ENCODE measurements at places on chromosomes 2 and 18. TPM values are rescaled to one million over a fixed set of nuclear protein-coding genes. Genes with fewer than 3 reads are reported as not detected.

DNA sequence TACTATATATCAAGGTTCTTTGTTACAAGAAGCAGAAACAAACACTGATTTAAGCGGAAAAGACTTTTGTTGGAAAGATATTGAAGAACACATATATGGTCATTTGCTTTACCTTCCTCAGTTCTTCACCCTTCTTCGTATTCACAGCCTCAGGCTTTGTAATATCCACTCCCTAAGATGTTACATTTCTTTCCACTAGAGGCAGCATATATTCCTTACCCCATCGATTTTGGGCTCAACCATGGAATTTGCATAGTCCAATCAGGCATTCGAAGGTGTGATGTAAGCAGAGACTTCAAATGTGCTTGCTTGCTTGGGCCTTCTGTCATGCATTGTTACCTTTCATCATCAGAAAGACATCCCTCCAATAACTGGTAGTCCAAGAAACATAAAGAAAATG is 287.4 kb downstream of the PID1 start:
- DNase-seq = no peak

- no peak for DNase-seq
These were observed 11.2 kb downstream of the SAP130 start for GRCh38 chr2:128016620-128017019.

GRCh38 chr2:30932870-30933269 is 125.6 kb upstream of the CAPN13 start:
- DNase-seq = no peak

GRCh38 chr2:133568172-133568571 is at the start of gene NCKAP5:
NCKAP5 (minus strand) TSS chr2:133568463; CDS start chr2:133517526, 50,937 bp downstream.
- no peak for DNase-seq

DNA sequence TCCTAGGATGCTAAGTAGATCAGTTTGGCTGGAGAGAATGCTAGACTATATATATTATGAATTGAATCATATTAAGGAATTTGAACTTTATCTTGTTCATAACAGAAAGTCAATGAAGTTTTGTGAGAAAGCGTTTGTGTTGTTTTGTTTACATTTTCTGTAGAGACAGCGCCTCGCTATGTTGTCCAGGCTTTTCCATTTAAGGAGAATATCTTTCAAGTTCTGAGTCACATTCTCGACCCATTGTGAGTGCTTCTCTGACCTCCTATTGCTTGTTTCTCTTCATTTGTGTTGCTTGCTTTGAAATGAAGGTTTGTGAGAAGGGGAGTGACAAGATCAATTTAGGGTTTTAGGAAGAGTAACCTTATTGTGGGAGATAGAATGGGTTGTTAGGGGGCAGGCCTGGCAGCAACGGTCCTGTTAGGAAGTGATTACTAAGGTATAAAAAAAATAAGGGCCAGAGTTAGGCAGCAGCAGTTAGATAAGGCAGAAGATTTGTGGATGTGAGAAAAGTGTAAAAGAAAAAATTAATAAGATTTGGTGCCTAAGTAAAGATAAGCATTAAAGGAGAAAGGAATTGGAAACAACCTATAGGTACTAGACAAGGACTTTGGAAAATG is 47.6 kb upstream of the ACVR1 start:
- no peak for DNase-seq

- no peak for DNase-seq
These were observed 24.4 kb downstream of the ZNF407 start for GRCh38 chr18:74622072-74622471.

DNA sequence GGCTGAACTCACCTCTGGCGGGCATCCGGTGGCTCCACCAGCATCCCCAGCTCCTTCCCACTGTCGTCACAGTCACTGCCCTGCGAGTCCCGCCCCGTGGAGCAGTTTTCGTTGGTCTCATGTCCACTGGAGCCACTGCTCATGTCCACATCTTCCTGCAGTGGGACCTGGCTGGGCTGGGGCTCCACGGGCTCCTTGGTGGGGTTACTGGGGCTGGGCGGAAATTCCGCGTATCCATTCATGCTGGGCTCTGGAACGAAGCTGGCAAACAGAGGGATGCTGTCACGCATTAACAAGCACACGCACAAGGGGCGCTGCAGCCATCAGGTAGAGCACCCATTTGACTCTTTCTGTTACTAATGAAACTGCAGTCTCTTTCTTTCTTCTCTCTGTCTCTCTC is 10.7 kb downstream of the PER2 start:
- no peak for DNase-seq

DNA sequence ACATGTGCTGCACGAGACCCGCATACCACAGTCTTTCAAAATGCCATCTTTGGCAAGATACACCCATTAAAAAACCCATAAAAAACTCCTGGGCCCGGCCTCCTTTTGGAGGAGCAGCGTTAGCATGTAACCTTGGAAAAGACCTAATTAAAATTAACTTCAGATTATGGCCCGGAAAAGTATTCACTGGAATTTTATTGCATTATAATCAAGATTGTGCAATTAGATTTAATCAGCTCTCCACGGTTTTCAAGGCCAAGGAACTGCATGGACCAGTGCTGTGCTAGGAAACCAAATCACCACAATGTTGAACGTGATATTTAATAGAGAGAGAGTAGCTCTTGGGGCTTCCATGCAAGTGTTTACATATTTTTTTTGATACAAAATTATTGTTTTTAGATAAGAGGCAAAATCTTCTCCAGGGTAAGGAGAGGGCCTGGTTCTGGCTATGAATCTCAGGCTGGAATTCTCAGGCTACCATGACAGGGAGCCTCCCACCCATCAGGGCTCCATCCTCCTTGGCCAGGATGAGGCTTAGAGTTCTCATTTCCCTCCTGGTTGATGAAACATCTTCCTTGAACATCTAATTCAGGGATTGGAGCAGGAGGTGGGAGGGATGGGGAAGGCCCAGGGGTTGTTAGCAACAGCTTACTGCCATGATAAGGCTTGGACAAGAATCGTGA is 82.0 kb upstream of the TTC39C start:
- no peak for DNase-seq

DNA sequence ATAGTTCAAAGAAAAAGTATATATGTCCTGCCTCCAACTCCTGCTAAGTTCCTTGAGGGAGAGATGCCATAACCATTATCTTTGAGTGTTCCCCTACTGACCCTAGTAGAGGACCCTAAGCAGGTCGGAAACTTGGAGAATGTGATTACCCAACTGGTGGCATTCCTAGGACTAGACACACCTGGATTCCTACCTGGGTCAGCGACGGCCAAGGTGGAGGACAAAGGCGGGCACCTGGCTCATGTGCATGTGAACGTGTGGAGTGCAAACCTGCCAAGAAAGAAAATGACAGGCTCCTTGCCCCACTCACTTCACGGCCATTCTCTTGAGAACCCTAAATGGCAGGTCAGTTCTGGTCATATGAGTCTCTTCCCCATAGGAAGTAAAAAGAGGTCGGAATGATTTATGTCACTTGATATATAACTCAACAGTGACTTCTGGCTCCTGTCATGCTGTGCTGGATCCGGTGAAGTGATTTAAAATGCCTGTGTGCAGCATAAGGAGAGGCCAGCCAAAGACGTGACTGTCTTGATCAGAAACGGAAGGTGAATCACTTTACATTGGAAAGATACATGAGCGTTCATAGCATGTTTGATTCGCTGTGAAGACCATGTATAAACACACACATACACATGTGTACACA is 371.6 kb downstream of the EIPR1 start:
- no peak for DNase-seq

DNA sequence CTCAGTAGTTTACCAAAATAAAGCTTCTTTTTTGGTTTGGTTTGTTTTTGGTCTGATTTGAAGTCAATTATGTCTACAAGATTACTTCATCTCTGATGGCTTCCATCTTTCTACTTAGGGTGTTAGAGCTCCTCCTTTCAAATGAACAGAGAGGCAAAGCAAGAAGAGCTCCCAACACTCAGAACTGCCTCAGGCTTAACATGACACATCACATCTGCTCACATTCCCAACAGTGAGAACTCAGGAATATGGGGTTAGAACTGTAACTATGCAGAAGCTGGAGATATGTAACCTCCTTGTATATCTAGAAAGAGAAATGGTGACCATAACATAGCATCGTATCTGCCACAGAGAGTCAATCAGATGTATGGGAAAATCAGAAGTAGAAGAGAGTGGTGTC is 11.4 kb upstream of the LRATD1 start:
- DNase-seq = no peak

GRCh38 chr18:63185984-63186383 is 133.6 kb downstream of the BCL2 start:
- no peak for DNase-seq

- no peak for DNase-seq
These were observed 27.6 kb downstream of the RNU4ATAC start for GRCh38 chr2:121558329-121558728.

- no peak for DNase-seq
These were observed 13.5 kb upstream of the REL start for GRCh38 chr2:60867848-60868247.

DNA sequence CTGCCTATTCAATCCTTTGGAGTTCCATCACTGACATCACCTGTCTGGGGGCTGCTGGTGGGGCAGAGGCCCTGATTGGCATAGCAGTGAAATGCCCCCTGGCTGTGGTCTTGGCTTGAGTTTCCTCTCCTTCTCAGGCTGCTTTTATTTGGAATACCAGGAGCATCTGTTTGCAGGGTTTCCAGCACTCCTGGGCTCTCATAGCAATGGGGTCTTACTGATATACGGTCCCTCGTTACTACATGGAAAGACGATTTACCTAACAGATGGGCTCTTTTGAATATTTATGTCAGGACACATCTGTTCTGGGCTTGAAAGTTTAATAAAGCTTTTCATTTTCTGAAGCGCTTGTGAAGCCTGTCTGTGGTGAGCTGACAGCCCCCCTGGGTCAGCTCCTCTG is 230.3 kb downstream of the SLC4A3 start:
- DNase-seq = no peak

DNA sequence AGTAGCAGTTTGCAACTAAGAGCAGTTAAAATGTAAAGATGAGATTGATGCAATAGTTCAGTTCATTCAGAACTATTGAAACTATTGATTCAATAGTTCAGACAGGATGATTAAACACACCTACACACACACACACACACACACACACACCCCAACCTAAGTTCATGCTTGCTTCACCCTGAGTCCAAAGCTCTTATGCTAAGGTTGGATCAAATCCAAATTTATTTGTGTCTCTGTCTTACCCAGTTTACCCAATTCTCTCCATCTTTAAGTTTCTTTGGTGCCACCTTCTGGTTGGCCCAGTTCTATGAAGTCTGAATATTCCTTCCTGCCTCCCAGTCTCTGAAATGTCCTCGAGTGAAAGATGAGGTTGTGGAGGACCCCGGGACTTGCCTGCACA is 5.1 kb downstream of the SERPINB8 start:
- no peak for DNase-seq

GRCh38 chr2:135662088-135662487 is 79.6 kb upstream of the UBXN4 start:
- no peak for DNase-seq

DNA sequence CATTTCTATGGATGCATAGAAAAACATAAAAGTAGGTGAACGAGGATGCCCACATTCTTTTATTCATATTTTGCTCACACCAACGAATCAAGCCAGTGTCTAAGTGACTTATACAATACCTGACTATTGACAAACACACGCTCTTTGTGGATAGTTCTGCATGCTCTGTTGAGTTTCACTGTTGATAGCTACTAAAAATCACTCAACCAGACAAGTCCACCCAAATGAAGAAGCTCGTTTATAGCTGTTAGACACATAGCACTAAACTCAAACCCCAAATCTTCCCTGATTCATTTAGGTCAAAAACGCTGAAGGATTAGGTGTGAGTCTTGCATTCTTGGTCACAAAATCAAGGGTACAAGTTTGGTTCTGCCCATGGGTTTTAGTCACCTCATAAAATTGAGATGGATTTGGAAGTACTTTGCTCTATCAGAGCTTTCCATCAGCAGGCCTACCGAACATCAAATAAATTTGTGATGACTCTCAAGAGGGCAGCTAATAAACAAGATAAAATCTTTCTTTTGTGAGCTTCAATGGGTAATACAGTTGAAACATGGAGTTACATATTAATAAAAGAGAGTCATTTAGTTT is 92.7 kb upstream of the ETAA1 start:
- DNase-seq = no peak

- no peak for DNase-seq
These were observed 1.0 kb downstream of the VIT start for GRCh38 chr2:36697424-36698066.

GRCh38 chr2:94870440-94871225 is 597 bp upstream of the TEKT4 start:
- DNase-seq = peak; percentile 95

- no peak for DNase-seq
These were observed 245.4 kb downstream of the GALR1 start for GRCh38 chr18:77495079-77495478.

GRCh38 chr2:9178904-9179571 is 27.6 kb upstream of the ASAP2 start:
- no peak for DNase-seq

DNA sequence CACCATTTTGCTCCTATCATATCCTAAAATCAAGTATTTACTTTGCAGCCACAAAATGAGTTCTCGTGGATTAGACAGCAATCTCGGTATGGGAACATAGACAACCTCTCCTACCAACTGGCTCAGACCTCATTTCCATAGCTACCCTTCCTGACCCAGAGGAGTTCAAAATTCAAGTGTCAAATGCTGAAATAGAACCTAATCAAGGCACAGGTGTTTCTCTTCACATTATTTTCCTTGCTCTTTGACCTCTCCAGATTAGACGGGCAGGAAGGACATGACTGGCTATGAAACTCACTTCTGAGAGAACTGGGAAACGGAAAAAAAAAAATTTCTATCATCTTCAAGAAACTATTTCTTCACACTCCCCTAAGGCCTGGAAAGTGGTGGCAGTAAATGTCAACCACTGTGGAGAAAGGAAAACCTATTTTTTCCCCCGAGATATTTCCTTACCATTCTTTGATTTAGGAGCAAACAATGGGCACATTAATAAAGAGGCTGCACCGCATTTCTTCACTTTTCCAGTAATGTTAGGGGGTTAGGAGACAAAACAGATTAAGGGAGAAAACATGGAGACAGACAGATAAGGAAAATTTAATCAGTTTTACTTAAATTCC is 63.6 kb upstream of the DTNB start:
- DNase-seq = no peak

DNA sequence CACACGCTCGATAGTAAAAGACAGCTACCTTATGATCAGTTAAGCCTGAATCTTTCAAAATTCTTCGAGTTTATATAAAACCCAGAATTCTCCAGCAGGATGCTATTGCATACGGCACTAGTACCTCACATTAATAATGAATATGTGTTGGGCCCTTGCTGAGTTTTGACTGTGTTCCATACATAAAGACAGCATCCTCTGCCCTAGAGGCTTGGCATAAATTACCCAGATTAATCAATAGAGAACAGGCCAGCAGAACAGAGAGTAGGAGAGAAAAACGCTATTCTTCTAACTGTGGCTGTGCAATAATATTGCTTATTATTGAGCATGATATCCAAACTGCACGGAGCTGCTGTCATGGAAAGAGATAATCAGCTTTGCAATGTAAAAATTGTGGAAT is 194.3 kb downstream of the SOX11 start:
- no peak for DNase-seq

- DNase-seq = no peak
These were observed 23.9 kb upstream of the CEP68 start for GRCh38 chr2:65032019-65032975.

Gene TLX2
- 0.06 TPM for polyA plus RNA-seq

Gene RAB6C
- polyA plus RNA-seq = 0.03 TPM

Gene KIAA2012
- polyA plus RNA-seq = not detected

Gene KCNK3
- polyA plus RNA-seq = 0.33 TPM

Gene TFCP2L1
- polyA plus RNA-seq = 1.5 TPM

Gene SMAD7
- polyA plus RNA-seq = 6.6 TPM

Gene UBE2E3
- 132 TPM for polyA plus RNA-seq
